NCI-H2081 treated with DMSO at 0.1 percent for 48 hours (cell line): ENCODE measurements at places on chromosomes 4 and X.

DNA sequence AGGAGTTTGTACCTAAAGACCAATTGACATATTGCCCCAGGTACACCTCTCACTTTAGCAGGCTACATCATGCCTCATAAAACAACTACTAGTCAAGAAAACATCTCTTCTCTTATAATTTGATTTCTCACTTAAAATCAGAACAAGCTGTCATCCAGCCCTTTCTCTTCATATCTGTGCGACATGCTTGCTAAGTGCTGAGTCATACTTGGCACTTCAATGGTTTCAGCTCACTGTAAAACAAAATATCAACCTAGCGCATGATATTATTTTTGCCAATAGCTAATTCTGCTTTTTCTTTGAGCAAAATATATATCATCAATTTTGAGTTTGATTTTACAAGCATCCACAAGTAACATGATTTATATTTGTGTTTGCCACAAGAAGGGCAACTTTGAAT, 27.9 kb upstream of the FUNDC1 start:
- no peak for DNase-seq

- DNase-seq = no peak
These were observed 1.5 kb upstream of the MSX1 start for GRCh38 chr4:4857809-4858508.

- no peak for DNase-seq
These were observed 13.4 kb downstream of the RBMX2 start for GRCh38 chrX:130415201-130415600.

GRCh38 chr4:121338518-121338917, 42.3 kb downstream of the QRFPR start:
- no peak for DNase-seq

- no peak for DNase-seq
These were observed 16.6 kb upstream of the UGT2B17 start for GRCh38 chr4:68592673-68593072.

DNA sequence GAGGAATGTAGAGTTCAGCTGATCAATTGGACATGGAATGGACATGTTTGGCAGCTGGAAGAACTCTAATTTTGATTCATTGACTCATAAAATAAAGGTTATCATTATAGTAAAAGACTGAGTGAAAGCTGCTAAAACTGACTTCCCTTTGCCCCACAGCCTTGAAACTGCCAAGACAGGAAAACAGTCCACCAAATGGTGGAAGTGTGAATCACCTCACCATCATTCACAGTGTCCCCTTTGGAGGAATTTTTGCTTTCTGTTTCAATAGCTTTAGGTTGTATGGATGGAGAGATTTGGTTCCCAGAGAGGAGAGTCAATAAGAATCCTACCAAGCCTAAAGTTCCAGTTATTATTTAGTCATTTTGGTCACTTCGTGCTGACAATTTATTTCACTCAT, 20.8 kb upstream of the FREM3 start:
- no peak for DNase-seq

DNA sequence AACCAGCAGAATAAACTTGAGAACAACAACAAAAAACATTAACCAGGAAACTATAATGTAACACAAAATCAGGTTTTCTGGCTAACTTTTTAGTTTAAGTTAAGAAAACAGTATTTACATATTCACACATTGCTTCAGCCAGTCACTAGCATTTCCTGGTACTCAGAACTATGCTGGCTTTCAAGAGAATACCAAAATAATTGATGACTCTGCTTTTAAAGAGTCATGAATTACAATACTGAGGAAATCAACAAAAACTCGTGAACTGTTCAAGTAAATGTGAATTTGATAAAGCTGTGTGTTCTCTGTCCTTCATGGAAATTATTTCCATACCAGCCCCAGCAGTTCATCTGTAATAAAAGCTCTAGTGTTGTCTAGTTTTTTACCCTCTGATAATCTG, 27.4 kb downstream of the PRSS12 start:
- DNase-seq = no peak

GRCh38 chr4:165514739-165515138, 135.9 kb downstream of the CPE start:
- no peak for DNase-seq

GRCh38 chr4:26242451-26242850, 78.4 kb upstream of the RBPJ start:
- DNase-seq = no peak

GRCh38 chrX:19625612-19626011, 110.3 kb upstream of the MAP3K15 start:
- no peak for DNase-seq

DNA sequence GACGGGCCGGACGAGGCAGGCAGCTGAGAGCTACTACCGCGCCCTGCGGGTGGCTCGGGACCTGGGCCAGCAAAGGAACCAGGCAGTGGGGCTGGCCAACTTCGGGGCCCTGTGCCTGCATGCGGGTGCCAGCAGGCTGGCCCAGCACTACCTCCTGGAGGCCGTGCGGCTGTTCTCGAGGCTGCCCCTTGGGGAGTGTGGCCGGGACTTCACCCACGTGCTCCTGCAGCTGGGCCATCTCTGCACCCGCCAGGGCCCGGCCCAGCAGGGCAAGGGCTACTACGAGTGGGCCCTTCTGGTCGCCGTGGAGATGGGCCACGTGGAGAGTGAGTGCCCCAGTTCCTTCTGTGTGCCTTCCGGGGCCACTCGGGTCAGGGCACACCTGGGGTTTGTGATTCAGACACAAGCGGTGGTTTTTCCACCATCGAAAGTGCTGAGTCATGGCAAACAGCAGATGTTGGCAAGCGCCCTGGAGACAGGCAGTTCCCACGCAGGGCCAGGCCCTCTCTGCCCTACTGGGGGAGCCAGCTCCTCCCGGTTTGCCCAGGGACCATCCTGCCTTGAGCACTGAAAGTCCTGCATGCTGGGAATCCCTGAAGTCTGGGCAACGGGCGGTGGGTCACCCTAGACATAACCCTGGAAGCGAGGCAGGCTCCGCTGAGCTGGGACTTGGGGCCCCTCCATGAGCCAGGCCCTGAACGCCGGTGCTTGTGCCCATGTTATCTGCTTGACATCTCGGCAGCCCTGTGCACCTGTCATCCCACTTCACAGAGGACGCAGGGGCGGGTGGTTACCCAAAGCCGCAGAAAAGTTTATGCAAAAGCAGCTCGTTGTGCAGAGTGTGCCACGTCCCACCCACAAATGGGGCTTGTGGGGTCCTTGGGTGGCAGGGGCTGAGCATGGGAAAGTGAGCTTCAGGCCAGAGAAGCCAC, 29.5 kb downstream of the SH3TC1 start:
- DNase-seq = no peak

GRCh38 chr4:147991543-147992283, 259.8 kb downstream of the ARHGAP10 start:
- DNase-seq = no peak

- no peak for DNase-seq
These were observed 12.9 kb upstream of the NDP start for GRCh38 chrX:43986083-43986482.

GRCh38 chrX:32530802-32531403, 680.4 kb downstream of the DMD start:
- peak; percentile 36 for DNase-seq

GRCh38 chr4:37762991-37763368, 63.5 kb upstream of the PGM2 start:
- DNase-seq = no peak

DNA sequence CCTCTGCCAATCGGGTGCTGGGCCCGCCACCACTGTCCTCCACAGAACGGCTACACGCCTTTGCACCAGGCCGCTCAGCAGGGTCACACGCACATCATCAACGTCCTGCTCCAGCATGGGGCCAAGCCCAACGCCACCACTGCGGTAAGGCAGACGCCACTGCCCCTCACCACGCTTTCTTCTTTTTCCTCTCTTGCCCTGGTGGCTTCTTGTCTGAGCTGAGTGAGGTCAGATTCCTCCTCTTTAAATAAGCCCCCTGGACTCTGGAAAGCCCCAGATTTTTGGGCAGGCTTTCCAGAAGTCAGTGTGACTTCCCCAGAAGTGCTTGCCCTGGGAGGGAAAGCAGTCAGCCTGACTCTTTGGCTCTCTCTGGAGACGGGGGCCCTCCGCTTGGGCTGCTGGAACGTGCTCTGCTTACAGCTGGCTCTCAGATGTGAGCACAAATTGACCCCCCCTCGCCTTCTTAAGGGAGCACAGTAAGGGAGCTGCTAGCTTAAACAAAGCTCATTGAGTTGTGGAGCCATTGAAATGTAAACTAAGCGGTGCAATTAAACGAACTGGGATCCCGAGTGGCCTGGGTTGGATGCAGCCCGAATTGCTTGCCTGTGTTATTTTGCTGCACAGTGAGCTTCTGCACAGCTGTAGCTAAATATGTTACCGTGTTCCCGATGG, 243.1 kb downstream of the ANK2 start:
- DNase-seq = peak; percentile 16

GRCh38 chr4:7147661-7148310, 44.6 kb upstream of the SORCS2 start:
- DNase-seq = no peak

DNA sequence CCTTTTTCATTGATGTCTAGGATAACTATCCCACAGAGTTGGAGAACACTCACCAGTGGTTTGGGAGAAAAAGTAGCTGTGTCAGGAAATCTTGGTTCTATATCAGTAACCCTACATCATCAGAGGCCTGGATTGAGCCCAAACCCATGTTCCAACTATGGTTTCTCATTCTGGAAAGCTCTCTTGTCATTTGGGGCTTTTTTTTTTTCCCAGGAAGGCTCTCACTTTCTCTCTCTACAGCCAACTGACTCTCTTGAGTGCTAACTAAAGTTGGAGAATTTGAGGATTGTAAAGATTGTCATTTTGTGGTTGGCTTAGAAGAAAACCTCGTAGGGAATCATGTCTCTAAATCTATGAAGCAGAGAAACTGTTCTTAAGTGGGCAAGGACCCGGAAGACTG, 228.2 kb upstream of the DIPK2B start:
- no peak for DNase-seq

GRCh38 chr4:30962939-30963338, 242.8 kb downstream of the PCDH7 start:
- no peak for DNase-seq

GRCh38 chr4:101037938-101038413, 309.4 kb downstream of the PPP3CA start:
- DNase-seq = no peak

DNA sequence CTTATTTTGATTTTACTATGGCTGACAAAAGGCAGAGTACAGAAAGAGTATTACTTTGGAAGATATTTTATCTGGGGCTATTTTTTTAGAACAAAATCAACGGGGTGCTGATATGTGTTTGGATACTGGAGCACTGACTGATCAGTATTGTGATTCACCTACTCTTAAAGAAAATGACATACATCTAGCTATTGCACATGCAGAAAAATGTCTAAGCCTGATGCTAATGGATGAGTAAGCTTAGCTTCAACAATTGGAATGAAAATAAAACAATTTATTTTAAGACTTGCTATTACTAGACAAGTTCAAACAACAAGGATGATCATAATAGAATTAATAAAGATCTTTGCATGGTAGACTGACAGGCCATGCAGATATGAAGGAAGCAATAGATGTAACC, 262.0 kb downstream of the PPP1R2C start:
- no peak for DNase-seq

GRCh38 chr4:80446664-80447063, 111.1 kb downstream of the CFAP299 start:
- no peak for DNase-seq

- no peak for DNase-seq
These were observed 10.6 kb upstream of the ZNF718 start for GRCh38 chr4:113732-114131.

DNA sequence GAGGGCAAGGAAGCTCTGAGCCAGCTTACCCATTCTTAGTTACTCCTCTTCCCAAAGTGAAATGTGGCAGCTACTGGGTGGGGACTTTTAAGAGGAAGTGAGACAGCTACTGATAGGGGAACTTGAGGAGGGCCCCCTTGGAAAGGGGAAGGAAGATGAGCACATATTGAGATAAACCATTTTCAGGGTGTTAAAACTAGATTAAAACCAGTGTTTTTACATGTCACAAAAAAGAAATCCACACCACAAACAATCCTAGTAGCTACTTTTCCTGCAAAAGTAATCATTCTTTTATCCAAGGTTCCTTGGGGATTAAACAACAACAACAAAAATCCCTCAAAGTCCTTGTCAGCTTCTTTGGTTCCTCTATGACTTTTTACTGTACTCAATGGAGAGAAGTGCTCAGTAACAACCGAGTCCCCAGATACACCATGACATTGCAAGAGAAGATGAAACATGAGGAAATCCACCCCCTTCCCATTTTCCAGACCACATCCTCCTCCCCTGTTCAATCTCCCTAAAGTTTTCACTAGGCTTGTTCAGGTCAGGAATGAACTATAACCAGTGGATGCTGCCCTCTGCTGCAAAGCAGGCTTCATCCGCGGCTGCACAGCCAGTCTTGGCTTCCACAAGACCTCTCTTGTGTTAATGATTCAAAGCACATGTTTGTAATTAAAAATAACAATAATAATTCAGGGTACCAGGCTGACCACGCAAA, 113.5 kb upstream of the TMEM164 start:
- no peak for DNase-seq

DNA sequence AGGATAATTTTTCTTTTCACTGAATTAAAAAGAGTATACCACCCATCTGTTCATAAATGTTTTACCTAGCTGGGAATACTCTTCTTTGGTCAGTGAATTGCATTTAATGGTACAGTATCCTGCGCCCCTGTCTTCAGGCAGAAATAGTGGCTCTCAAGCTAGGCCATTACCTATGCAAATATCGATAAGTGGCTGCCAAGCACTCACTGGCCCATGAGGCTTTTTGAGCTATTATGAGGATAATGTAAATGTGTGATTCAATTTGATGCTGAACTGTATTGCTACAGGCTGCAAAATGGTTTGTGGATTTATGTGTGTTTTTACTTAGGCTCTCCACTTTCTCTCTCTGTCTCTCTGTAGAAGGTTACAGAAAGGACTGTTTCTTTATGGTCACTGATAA, 30.1 kb upstream of the MTMR1 start:
- DNase-seq = no peak

DNA sequence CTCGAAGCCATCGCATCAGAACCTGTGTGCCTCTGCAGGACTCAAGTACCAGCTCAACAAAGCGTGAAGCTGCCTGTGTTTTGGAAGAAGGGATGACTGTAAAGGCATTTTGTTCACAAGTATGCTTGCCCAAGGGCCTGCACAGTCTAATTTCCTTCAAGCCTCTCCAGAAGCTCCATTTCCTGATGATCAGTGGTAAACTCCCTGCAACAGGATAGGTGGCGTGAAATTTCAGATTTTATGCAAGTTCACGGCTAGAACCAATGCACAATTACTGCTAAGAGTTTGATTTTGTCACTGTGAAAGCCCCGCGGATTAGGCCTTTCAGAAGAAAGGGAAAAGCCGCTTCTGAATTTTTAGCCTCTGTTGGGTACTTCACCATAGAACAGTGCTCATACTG, 89.2 kb upstream of the TAPT1 start:
- no peak for DNase-seq

DNA sequence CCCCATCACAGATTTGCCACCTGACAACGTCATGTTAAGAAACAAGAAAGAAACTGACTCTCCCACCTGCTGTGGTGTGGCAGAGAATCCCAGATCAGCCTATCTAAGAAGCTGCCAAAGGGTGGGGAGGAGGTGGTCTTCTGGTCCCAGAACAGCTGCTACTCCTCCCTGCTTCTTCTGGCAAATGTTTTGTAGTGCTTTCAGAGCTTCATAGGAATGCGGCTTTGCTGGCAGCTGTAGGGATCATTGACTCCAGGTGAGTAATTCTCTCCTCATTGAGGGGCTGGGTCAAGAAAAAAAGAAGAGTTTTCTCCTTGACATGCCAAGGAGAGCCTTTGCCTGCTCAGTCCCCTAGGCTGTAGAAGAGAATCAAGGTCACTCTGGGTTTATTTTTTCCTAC, 23.3 kb downstream of the NRK start:
- DNase-seq = no peak

GRCh38 chr4:5993876-5994811, 24.1 kb downstream of the C4orf50 start:
- no peak for DNase-seq

- DNase-seq = no peak
These were observed 49.3 kb upstream of the MAGED4B start for GRCh38 chrX:52118262-52118661.
